ENCODE measurements at places on chromosomes 5 and 9. TPM values are rescaled to one million over a fixed set of nuclear protein-coding genes. Genes with fewer than 3 reads are reported as not detected.

GRCh38 chr5:131994090-131994489, 17.4 kb downstream of the ACSL6 start:
- DNase-seq: no peak

- no peak for DNase-seq
Measured at GRCh38 chr5:137598399-137598798, 99.3 kb upstream of the SPOCK1 start.

DNA sequence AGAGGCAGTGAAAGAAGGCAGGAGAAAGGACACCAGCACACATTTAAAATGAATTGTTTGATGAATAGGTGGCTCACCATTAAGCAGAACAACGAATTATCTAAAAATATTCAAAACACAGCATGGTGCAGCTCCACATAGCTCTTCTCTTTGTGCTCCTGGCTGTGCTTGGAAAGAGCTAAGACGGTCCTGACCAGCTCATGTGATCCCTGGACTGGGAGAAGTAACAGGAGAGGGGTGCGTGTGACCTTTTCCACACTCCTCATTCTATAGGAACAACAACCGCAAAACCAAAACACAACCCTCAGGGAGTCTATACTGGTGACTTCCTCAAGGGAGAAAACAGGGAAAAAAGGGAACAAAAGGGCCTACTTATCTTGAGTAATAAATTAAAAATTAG, 140.5 kb downstream of the DIRAS2 start:
- DNase-seq: no peak

The LHX2 gene
- 189 TPM for total RNA-seq

GRCh38 chr5:78738693-78739300, 90.2 kb upstream of the LHFPL2 start:
- DNase-seq: no peak

The INSL4 gene
- total RNA-seq: not detected

GRCh38 chr5:119626086-119626485, 3.3 kb upstream of the FAM170A start:
- DNase-seq: no peak

The RGS7BP gene
- total RNA-seq: 17.6 TPM

The BNC2 gene
- total RNA-seq: 1.6 TPM

- DNase-seq: no peak
Measured at GRCh38 chr5:68484307-68485068, 268.9 kb downstream of the PIK3R1 start.

The SLC27A6 gene
- 0.62 TPM for total RNA-seq

DNA sequence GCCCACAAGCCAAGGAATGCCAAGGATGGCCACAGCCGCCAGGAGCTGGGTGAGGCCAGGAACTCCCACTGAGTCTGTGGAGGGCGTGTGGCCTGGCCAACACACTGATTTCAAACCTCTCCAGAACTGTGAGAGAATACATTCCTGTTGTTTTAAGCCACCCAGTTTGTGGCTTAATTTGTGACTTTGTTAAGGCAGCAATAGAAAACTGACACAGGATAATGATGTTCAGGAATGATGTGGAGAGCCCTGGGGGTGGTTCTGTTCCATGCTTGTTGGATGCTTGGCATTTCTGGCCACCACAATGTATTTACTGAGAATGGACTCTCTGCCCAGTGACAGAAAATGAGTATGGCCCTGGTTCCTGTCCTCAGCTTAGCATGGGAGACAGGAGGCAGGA, 82.8 kb downstream of the DAP start:
- DNase-seq: no peak

GRCh38 chr5:139426203-139426885, 13.0 kb downstream of the DNAJC18 start:
- no peak for DNase-seq

DNA sequence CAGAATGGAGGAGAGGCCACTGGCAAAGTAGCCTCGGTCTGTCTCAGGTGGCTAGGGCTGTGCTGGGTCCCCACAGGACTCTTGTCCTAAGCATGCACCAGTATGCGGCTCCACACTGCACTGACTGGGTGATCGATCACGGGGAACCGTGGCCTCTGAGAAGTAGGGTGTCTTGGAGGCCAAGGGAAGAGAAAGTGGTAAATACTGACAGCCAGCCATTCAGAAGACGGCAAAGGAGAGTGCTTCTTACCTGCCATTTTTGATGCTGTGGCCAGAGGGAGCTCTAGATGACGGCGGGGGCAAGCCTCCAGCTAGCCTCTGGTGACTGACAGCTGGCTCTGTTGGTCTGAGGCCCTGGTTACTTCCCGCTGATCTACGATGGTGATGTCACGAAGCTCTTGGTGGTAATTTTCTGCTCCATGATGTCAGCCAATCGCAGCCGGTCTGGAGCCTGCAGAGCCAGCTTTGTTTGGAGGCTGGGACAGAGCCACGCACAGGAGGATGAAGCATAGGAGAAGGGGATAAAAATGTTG, 40.4 kb upstream of the GADD45G start:
- no peak for DNase-seq

GRCh38 chr5:90399251-90399650, 10.3 kb downstream of the CETN3 start:
- DNase-seq: no peak

The NUTM2F gene
- not detected for total RNA-seq

The C9orf50 gene
- total RNA-seq: not detected

DNA sequence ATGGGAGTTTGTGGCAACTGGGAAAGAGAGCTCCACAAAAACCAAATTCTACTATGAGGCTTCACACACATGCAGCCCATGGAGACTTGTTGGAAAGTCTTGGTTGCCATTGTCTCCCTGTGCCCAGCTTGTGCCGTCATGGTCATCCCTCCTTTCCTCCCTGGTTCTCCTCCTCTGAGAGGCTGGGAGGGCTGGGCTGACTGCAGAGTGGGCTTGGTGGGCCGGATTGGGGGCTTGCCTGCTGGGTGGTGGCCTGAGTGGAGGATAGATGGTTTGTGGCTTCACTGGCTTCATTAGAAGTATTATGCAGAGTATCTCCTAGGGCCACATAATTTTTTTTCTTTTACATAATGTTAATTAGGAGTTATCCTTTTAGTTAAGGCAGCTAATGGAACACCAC, 52.3 kb upstream of the IRX2 start:
- no peak for DNase-seq

DNA sequence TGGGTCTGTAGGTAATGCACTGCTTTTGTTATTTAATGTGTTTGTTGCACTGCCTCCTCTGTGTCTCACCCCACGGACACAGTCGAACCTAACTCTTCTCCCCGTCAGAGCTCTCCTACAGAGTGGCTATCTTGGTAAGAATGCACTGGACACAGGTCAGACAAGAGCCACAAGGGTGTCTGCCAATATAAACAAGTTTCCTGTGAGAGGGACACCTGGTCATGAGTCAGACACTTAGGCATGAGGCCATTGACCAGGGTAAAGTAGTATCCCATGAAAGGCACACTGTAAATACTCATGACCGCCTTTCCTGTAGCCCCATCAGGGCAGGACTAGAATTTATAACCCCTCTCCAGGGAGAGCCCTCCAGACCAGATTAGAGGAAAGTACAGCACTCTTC, 115.5 kb downstream of the SLC12A2 start:
- DNase-seq: no peak

DNA sequence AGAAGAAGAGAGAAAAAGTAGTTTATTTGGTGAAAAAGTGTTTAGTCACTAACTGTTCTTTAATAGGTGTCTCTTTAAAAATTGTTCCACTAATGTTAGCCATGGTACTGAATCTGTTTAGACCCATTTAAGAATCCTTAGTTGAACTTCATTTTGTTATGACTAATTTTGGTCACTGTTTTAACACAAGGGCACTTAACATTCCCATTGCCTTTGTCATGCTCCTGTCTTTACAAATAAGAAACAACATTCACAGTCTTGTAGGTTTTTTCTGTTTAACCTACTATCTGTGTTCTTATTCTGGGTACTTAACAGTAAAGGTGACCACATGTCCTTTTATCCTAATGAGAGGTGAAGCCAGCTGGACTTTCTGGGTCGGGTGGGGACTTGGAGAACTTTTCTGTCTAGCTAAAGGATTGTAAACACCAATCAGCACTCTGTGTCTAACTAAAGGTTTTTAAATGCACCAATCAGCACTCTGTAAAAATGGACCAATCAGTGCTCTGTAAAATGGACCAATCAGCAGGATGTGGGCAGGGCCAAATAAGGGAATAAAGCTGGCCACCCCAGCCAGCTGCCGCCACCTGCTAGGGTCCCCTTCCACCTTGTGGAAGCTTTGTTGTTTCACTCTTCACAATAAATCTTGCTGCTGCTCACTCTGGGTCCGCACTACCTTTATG, 116.7 kb downstream of the WDR70 start:
- no peak for DNase-seq

- no peak for DNase-seq
Measured at GRCh38 chr5:139910901-139911300, 115.3 kb downstream of the PSD2 start.

The PRSS3 gene
- not detected for total RNA-seq

The IFNA13 gene
- not detected for total RNA-seq

GRCh38 chr5:53327811-53328334, 152.6 kb upstream of the FST start:
- DNase-seq: no peak

The HACD4 gene
- 0.94 TPM for total RNA-seq

DNA sequence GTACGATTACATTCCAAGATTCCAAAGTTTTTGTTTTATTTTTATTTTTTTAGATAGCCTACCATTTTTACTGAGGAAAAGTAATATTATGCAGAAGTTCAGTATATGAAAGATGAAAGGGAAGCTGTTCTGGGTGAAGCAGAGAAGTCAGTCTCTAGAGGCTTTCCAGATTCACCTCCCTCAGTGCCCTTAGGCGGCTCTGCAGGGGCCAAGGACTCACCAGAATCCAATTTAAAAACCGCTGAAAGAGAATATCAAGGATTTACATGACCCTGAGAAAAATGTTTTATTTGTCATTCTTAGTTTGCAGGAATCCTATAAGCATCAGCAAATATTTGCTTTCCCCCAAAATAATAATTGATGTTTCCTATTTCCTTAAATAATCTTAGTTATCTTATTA, 1084.6 kb upstream of the ARRDC3 start:
- DNase-seq: no peak

The C5orf52 gene
- not detected for total RNA-seq

The MSANTD3 gene
- 67.5 TPM for total RNA-seq

DNA sequence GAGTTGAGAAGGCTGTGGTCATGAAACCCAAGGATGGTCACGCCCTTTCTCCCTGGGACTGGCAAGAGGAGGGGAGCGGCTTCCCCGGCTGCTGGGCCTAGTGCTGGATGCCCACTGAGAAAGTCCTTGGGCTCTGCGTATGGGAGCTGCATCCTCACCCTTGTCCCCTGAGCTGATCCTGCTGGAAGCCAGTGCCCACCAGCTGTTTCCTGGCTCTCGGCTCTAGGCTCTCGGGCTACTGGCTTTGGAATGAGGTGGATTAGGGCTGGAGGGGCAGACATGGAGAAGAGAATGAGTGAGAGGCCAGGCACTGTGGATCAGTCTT, 149.3 kb upstream of the PPP1R26 start:
- no peak for DNase-seq

DNA sequence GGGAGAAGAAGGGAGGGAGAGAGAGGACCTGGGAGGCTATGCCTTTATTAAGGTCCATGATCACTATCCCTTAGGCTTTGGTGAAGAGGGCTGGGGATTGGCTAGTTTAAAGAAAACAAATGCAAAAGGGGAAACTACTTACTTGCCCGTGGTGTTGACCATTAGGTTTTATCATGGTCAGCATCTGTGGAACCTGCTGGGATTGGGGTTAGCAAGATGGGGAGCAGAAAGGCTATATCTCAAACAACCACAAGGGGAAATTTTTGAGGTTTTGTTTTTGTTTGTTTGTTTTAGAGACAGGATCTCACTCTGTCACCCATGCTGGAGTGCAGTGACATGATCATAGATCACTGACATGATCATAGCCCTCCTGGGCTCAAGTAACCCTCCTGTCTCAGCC, 9.0 kb upstream of the RAD23B start:
- DNase-seq: no peak

- no peak for DNase-seq
Measured at GRCh38 chr9:19624519-19624918, 164.3 kb downstream of the SLC24A2 start.

DNA sequence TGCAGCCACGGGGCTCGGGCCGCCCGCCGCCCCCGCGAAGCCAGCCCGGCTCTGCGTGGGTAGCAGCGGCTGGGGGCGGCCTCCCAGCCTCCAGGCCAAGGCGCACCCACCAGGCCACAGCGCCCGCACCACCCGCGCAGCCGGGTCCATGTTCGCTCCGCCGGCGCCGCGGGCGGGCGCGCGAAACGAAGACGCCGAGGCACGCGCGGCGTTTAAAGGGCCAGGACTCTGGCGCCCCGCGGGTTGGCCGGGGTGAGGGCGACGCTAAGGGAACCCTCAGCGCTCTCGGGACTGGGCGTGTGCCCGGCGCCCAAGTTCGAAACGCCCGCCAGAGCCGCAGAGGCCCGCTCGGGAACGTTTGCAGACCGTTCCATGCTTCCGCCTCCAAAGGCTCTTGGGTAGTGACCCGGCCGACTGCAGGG, at the start of gene PTGES2:
Gene PTGES2 (minus strand): TSS at position 162 of the 422 bp plus-strand sequence. CDS start 12 bp downstream, at position 150.
- DNase-seq: peak; percentile 75

- peak; percentile 68 for DNase-seq
Measured at GRCh38 chr9:76394960-76395252, 680 bp upstream of the RFK start.

GRCh38 chr9:95465115-95465514, 51.7 kb downstream of the PTCH1 start:
- DNase-seq: no peak

DNA sequence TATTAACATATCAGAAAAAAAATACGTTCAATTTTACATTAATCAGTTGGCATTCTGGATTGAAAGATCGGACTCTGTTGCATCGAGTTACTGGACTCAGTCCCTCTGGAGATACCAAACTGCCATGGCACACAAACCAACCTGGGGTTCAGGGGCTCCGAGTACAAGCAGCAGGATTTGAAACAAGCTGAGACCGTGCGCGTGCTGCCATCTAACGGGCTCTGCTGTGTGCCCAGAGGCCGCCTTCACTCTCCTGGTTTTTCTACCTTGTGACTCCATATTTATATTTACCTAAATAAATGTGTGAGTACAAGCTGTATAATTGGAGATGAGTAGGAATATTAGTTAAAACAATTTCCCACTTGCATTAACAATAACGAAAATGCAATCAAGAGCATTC, 48.2 kb downstream of the ANXA1 start:
- no peak for DNase-seq
